ENCODE measurements at places on chromosomes 6 and 20. TPM values are rescaled to one million over a fixed set of nuclear protein-coding genes. Genes with fewer than 3 reads are reported as not detected.

- DNase-seq, result no peak
Measured at GRCh38 chr6:131059486-131059885, 3.6 kb downstream of the EPB41L2 start.

DNA sequence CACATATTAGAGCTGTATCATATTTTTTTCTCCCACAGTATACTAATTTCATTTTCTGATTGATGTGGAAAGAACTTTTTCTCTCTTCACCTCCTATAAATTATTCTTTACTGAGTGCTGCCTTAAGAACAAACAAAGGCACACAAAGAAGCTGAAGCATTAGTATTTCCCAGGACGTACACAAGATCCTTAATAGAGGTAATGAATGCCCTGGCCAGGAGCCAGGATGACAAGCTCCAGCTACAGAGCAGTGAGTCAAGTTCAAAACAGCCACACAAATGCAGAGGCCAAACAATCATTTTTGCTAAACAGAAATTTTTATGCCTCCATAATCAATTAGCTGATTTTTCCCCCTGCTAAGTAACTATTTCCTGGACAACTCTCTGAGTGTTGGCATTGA is 639.6 kb downstream of the EPHA7 start:
- no peak for DNase-seq

DNA sequence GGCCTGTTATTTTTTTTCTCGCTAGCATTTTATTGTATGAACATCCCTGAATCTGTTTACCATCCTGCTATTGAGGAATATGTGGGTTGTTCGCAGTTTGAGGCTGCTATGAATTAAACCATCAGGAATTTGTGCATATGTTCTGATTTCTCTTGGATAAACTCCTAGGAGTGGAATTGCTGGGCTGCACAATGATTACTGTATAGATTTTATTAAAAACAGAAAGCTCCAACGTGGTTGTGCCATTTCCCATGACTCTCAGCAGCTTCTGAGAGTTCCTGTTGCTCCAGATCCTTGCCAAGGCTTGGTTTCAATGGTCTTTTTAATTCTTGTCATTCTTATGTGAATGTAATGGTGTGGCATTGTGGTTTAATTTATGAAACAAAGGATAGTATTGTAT is 75.1 kb downstream of the EDN3 start:
- DNase-seq, result no peak

GRCh38 chr6:148590883-148591282 is 155.9 kb upstream of the UST start:
- DNase-seq, result no peak

DNA sequence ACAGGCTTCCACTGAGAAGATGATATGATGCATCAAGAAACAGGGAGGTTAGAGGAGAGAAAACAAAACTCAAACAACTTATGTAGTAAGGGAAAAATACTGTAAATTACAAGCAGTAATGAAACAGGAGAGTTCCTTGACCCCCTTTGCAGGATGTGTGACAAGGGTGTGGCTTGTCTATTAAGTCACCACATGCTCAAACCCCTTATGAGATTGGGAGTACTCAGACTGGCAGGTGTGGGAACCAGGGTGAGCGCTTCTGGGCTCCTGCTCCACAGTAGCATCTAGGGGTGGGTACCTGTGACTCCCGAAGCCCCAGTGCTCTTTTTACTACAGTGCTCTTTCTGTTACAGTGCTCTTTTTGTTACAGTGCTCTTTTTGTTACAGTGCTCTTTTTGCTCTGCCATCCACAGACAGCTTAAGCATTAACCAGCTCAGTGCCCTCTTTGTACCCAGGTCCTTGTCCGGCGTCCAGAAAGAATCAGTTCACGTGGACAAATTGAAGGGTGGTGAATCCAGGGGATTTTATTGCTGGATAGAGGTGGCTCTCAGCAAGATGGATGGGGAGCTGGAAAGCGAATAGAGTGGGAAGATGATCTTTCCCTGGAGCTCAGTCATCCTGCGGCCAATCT is 28.7 kb downstream of the OLIG3 start:
- DNase-seq, result peak; percentile 68

DNA sequence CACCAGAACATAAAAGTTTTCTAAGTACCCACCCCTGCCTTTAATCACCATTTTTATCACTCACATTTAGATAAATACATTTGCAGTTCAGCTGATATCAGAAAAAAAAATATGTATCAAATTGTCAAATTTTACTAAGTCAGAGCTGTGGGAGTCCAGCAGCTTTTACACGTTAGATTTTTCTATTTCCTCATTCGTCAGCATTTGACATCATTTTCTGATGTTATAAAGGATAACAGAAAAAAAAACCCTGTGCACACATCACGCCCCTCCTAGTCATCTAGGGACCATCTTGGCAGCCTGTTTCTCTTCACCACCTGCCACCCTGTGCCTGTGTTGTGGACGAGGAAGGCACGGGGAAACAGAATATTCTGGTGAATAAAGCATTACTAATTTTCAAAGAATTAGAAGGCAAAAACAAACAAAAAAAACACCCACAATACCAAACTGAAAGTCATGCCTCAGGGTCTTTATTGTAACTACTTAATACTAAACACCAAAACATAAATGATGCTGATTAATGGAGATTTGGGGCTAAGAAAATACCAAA is 12.4 kb downstream of the B4GALT5 start:
- no peak for DNase-seq

- DNase-seq, result no peak
Measured at GRCh38 chr6:88141561-88142296, 24.4 kb downstream of the CNR1 start.

DNA sequence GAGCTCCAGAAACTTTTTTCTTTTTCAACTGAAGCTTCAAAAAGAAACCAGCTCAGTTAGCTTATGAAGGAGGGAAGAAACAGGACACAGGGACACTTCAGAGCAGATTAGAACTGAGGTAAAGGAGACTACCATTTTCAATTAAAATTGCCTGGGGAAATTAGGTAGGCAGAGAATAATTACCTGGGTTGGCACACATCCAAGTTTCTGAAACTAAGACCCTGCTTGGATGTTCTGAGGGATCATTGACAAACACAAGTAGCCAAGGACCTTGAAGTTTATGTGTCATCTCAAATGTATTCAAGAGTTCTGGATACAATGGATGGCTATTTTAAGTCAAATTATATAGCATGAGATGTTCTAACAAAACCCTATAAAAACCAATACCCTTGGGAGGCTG is 137.6 kb downstream of the PLCB4 start:
- no peak for DNase-seq

DNA sequence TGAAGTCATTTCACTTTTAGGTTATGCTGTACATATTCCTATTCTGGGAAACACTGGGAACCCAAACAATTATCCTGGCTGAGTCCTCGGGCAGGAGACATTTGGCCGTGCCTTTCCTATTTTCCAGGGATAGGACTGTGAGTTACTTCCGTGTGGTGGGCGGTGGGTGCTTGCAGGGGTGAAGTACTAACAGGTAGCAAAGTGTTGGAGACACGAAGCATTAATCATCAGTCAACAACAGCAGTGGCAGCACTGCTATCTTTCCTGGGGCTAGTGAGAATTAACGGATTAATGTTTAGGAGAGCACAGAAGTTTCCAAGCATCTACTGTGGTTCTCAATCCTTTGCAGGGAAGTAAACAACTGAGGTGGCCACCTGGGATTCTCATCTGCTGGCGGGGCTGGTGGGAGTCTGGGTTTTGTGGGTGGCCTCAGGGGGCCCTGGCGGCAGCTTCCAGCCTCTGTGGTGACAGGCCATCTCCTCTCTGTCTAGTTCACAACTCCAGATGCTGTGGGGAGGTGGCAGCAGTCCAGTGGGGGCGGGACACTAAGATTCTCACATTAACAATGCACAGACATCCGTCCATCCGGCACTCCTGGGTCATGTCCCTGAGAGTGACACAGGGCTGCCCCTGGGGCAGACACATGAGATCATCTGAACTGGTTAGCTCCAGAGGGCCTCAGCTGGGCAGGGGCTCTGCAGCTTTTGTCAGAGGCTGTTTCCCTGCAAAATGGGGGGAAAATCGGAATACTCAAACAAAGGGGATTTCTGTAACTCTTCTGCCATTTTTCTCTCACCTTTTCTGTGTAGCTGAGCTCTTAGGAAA is 90.9 kb downstream of the GJA10 start:
- no peak for DNase-seq

GRCh38 chr20:36260316-36260715 is 24.0 kb downstream of the AAR2 start:
- DNase-seq, result no peak

- no peak for DNase-seq
Measured at GRCh38 chr6:166507809-166508564, 78.5 kb downstream of the RAMACL start.

DNA sequence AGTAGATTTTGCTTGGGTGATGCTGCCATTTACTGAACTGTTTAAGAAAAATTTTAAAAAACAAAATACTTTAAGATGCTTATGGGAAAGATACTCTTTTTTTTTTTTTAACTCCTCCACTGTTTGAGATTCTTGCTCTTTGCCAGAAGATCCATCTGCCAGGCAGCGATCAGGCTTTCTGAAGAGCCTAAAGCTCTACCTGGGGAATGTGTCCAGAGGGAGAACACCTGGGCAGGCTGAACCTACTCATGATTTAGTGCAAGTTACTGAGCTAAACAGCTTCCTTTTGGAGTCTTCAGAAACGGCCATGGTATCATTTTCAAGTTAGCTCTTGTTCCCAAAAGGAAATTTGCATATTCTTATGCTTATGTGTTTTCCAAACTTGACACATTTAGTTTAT is 23.5 kb upstream of the MLIP start:
- no peak for DNase-seq

DNA sequence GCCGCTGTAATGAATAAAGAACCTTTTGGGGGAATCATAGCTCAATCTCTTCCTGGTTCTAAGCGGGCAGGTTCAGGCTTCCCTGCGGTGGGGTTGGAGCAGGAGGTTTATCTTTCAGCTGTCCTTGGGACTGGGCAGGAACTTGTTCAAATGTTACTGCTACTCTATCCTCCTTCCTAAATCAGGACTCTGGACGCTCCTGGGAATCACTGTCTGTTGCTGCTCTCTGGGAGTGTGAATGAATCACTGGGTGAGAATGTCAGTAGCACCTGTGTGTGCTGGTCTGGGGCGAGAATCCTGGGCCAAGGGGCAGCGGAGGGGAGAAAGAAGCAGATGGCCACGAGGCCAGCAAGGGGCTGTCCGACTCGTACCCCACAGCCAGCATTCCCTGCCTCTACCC is 65.4 kb upstream of the ZNFX1 start:
- DNase-seq, result no peak

DNA sequence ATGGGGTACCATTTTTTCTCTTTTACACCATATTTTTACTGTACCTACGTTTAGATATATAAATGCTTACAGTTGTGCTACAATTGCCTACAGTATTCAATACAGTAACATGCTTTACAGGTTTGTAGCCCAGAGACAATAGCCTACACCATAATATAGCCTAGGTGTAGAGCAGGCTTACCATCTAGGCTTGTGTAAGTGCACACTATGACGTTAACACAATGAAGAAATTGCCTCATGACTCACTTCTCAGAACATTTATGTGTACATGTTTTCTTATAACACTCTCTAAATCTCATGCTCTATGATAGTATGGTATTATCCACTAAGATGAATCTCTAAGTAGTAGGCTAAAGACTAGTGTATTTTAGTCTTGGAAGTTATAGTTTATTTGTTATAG is 13.5 kb downstream of the GPR63 start:
- no peak for DNase-seq

GRCh38 chr6:11830105-11830504 is 51.5 kb upstream of the ADTRP start:
- DNase-seq, result peak; percentile 29

GRCh38 chr6:37799263-37799644 is 20.3 kb upstream of the ZFAND3 start:
- no peak for DNase-seq

DNA sequence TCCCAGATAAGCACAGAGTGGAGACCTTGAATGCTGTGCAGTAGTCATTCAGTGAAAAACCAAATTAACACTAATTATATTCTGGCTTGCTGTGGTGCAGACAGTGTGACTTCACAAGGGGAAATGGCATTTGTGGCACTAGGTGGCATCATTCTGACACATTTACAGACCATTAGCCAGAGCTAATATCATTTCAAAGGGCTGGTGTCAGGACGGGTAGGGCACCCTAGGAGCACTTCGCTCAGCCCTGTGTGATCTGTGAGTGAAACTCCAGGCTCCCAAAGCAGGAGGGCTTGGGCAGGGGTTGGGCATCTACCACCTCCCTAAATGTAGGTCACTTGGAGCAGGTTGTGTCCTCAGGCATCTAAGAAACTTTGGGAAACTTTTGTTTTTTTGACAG is 555.8 kb downstream of the PKHD1 start:
- DNase-seq, result no peak

DNA sequence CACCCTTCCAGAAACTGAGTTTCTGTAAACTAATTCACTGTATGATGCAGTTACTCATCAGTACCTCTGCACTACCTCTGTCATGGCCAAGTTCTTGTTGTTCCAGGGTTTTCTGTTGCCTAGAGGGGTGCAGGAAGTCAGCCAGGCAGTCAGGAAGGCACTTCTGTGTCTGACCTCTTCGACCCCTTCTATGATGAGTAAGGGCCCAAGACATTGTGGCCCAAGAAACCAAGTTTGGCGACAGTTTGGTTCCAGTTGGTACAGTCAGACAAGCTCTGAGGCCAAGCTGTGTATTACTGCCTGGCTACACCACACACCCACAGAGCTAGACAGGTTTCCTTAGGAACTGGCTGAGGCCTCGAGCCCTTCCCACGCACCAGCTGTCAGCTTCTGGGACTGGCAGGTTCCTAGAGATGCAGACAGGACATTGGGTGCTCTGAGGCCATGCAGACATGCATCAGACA is 41.2 kb downstream of the TRAF3IP2 start:
- no peak for DNase-seq

DNA sequence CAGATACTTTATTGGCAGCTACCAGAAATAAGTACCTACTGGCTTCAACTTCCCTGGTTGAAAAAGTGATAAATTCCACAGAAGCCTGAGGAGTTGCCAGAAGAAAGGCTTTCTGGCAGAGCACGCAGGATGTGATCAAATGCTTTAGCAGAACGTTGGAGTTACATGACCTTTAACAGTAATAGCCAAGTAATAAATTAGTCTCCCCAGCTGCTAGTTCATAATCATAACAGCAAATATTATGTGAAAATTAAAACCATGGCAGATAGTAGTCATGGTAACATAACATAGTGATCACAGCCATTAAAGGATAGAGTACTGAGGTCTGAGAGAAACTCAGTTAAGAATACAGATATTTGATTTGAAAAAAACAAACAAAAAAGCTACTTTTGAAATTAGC is 567.7 kb downstream of the ADGRB3 start:
- no peak for DNase-seq

GRCh38 chr6:117629119-117629660 is 26.9 kb upstream of the GOPC start:
- DNase-seq, result no peak

SAMD5 gene
- total RNA-seq, result 0.83 TPM

SEMG1 gene
- not detected for total RNA-seq

LY86 gene
- total RNA-seq, result 1.4 TPM

FITM2 gene
- 7.5 TPM for total RNA-seq

CRISP3 gene
- total RNA-seq, result 1.2 TPM

WFDC11 gene
- total RNA-seq, result not detected

DDX43 gene
- 1.2 TPM for total RNA-seq

NUS1 gene
- 24.8 TPM for total RNA-seq

RAD21L1 gene
- total RNA-seq, result not detected

GPX5 gene
- not detected for total RNA-seq

SAPCD1 gene
- total RNA-seq, result not detected

OTOR gene
- not detected for total RNA-seq

Measured in esophagus muscularis mucosa (tissue), 4 donors.